Hypothalamus (tissue), 51 donors: ENCODE measurements at places on chromosomes 3 and 15.

GRCh38 chr3:191753196-191753595 is 292.2 kb downstream of the PYDC2 start:
- no peak for DNase-seq

DNA sequence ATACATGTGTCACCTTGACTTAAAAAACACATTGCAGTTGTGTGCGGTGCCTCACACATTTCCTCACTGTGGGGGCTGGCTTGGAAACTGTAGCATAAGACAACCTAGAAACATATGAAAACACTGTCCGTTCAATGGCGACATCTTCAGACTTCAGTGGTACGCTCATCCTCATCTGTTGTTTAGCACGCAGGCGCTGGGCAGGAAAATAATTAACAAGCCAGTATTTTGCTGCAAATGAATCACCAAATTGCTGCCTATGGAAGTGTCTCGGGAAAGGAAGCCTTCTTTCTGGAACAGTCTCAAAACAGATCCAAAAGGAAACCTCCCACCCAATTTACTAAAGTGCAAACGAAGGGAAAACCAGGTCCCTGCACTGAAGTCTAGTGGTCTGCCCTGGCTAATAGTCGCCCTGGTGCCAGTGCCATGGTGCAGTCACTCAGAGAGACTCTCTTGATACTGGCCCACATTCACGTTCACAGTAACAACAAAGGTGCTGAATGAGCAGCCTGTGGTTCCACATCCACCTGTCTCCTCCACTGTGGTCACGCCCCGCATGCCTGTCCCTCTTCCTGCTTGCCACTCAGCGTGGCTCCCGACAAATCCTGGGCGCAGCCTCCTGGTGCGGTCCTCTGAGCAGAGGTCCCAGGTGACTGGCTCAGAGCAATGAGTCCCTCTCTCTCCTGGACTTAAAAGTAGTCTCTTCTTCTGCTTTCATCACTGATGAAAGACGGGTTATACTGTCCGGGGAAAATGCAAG is 35.6 kb upstream of the MUC13 start:
- no peak for DNase-seq

GRCh38 chr3:69472093-69472492 is 86.2 kb upstream of the FRMD4B start:
- DNase-seq: no peak

DNA sequence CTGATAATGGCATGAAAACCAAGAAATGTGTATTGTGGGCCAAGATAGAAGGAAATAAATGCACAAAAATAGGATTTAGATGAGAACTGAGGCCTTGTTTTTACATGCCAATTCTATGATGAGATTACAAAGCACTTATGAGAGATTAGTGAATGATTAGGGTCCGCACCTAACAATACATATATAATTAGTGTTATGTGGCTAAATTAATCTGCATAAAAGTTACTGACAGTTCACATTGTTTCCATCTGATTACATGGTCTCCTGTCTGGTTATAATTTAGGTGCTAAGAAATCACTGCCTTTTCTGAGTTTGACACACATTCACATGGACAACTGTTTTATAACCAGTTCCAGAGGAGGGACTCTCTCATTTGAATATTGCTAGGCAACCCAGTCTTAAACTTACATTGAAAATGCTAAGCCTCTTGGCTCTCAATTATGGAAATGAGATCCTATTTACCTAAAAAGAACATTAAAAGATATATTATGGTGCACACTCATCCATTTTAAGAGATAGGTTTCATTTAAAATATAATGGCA is 117.0 kb upstream of the ARL6 start:
- no peak for DNase-seq
